Stomach (tissue), 19 donors: ENCODE measurements at places on chromosomes 12 and 14. TPM values are rescaled to one million over a fixed set of nuclear protein-coding genes. Genes with fewer than 3 reads are reported as not detected.

The PTPRB gene
- polyA plus RNA-seq = 1.8 TPM

The CYP27B1 gene
- polyA plus RNA-seq = 0.73 TPM

The SLC41A2 gene
- 14.8 TPM for polyA plus RNA-seq

The ANO2 gene
- 0.44 TPM for polyA plus RNA-seq

The PTPRQ gene
- polyA plus RNA-seq = 0.55 TPM

The CLECL1 gene
- 3.5 TPM for polyA plus RNA-seq

The COQ10A gene
- polyA plus RNA-seq = 10.1 TPM

The PLA2G1B gene
- 10.2 TPM for polyA plus RNA-seq

The ETNK1 gene
- polyA plus RNA-seq = 21.4 TPM

The KRT83 gene
- polyA plus RNA-seq = not detected

The LPAR5 gene
- polyA plus RNA-seq = 5.6 TPM

The DDN gene
- polyA plus RNA-seq = 0.31 TPM

The GYS2 gene
- polyA plus RNA-seq = 0.33 TPM

The MGAT4C gene
- not detected for polyA plus RNA-seq

The RTL1 gene
- polyA plus RNA-seq = not detected
